Right cardiac atrium (tissue), 5 donors: ENCODE measurements at places on chromosomes 1 and 21. TPM values are rescaled to one million over a fixed set of nuclear protein-coding genes. Genes with fewer than 3 reads are reported as not detected.

RHBDL2 gene
- total RNA-seq = not detected

HSPB7 gene
- total RNA-seq = 3,018 TPM

FAM163A gene
- total RNA-seq = not detected

METTL25B gene
- 17.7 TPM for total RNA-seq

GBP6 gene
- 0.23 TPM for total RNA-seq

TMEM9 gene
- 45.3 TPM for total RNA-seq

KCND3 gene
- total RNA-seq = 25.6 TPM

BARHL2 gene
- not detected for total RNA-seq

KRTAP6-3 gene
- not detected for total RNA-seq

TTC39A gene
- 11.6 TPM for total RNA-seq

CD34 gene
- 127 TPM for total RNA-seq

FAM72D gene
- 0.17 TPM for total RNA-seq

RGS8 gene
- total RNA-seq = not detected

OR2T5 gene
- total RNA-seq = not detected

LTN1 gene
- 19.8 TPM for total RNA-seq

- no peak for DNase-seq
Measured at GRCh38 chr1:41408691-41409090, 47.5 kb downstream of the FOXO6 start.

DNA sequence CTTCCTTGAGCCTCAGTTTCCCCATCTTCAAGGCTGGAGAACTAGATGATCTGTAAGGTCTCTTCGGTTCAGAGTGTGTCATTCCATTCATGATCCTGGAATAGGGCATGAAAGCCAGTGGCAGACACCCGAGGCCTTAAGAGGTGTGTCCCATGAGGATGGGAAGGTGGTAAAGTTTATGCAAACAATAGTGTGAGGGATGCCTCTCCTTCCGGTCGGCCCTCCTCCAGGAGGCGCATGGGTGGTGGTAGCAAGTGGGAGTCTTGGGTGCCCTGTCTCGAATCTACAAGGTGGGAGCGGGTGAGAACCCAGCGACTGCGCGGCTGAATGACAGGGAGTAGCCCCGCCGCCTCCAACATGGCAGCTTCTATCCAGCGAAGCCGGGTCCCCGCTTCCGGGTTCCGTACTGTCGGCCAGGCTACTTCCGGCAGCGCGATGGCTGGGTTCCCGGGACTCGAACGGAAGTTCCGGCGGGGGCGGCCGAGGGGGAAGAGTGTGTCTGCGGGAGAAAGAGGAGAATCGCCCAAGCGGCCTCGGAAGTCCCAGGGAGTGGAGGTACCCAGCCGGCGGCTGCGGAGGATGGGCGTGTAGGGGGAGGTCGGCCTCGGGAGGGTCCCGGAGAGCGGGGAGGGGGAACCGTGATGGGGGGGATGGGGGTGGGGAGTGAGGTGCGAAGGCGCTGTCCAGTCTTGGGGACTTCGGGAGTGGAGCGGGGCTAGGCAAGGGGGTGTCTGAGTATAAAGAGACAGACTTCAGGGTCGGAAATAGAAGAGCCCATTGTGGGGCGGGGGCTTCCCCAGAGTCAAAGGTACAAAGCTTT, at the start of gene LYPLA2:
Gene LYPLA2 (plus strand): TSS at position 450 of the 820 bp plus-strand sequence. CDS start 1,538 bp downstream, outside the sequence.
- DNase-seq = peak; percentile 98

DNA sequence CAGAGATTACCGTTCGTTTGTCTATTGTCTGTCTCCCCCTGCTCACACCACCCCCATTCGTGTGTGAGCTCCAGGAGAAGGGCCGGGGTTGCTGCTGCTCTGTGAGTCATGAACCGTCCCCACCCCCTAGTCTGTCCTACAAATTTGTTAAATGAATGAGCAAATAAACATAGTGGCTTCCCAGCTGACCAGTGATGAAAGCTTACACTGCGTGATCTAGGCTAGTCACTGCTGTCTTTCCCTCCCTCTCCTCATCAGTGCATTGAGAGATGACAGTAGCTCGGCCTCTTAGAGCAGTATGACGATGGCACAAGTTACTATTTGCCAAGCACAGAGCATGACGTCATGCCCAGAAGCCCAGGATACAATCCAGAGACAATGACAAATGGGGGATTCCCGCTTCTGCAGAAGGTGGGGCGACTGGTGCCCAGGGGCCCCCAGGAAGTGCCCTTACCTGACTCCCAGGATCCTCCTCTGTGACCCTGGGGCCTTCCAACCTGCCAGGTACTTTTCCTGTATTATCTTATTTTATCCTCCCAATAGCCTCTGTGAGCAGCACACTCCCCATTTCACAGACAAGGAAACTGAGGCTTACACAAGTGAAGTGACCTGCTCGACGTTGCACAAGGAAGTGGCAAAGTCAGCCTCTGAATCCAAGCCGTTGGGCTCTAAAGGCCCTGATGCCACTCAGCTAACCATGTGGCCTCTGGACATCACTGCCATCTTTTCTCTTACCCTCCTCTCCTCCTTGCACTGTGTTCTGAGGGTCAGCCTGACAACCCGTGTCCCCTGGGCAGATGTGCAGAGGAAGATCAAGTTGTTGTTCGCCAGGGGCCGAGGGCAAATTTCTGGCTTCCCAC, 8.6 kb upstream of the EPHA2 start:
- DNase-seq = no peak

DNA sequence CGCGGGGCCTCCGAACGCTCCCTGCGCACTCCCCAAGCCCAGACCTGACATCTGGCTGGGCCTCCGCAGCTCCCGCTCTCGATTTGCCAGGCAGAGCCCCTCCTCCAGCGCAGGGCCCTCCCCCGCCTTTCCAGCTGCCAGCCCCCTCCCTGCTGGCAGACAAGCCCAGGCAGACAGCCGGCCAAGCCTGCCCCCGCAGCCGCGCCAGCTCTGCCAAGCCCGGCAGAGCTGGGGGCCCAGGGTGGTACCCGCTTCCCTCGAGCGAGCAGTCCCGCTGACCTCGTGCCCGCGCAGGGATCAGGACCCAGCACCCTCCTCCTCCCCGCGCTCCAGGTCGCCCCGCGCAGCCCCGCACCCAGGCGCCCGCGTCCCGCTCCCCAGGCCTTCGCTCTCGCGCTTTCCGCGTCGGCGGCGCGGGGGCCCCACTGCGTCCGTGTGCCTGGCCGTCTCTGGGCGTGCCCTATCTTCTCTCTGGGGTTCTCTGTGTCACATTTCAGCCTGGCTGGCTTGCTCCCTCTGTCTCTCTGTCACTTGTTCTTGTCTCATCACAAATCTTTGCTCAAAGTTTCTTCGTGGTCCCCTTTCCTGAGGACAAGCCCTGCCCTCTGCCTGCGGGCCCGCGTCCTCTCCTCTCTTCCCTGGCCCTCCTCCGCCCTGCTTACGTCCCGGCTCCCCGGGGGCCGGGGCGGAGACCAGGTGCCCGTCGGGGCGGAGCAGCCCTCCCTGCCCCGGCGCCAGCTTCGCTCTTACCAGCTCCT, 580 bp downstream of the INKA2 start:
- peak; percentile 82 for DNase-seq

GRCh38 chr1:216731562-216731961, 8.3 kb upstream of the ESRRG start:
- no peak for DNase-seq

GRCh38 chr21:45152265-45152746, 77.9 kb downstream of the ADARB1 start:
- peak; percentile 71 for DNase-seq

DNA sequence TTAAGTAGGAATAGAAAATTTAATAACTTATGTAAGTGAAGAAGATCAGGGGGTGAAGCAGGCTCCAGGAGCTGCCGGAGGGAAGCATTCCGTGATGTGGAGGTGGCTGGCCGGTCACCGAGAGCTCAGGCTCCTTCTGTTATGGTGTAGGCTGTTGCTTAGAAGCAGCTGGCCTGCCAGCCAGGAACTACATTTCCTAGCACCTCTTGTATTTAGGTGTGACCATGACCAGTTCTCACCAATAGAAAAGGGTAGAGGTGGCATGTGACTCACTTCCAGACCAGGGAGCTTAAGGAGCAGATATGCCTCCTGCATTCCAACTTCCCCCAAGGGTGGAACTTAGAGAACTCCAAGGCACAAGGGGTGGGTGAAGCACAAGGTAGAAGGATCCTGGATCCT, 120.7 kb downstream of the ACTL8 start:
- DNase-seq = peak; percentile 65

DNA sequence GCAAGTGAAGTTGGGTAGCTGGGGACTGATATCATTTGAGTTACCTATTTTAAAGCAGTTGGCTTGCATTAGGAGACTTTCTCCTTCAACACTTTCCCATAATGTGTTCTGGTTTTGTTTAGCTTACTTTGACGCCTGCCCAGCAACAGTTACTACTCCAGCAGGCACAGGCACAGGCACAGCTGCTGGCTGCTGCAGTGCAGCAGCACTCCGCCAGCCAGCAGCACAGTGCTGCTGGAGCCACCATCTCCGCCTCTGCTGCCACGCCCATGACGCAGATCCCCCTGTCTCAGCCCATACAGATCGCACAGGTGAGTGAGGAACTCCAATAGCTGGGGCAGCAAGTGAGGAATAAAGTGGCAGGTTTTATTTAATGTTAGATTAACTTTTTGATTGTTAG, 144.3 kb downstream of the CD247 start:
- DNase-seq = no peak

DNA sequence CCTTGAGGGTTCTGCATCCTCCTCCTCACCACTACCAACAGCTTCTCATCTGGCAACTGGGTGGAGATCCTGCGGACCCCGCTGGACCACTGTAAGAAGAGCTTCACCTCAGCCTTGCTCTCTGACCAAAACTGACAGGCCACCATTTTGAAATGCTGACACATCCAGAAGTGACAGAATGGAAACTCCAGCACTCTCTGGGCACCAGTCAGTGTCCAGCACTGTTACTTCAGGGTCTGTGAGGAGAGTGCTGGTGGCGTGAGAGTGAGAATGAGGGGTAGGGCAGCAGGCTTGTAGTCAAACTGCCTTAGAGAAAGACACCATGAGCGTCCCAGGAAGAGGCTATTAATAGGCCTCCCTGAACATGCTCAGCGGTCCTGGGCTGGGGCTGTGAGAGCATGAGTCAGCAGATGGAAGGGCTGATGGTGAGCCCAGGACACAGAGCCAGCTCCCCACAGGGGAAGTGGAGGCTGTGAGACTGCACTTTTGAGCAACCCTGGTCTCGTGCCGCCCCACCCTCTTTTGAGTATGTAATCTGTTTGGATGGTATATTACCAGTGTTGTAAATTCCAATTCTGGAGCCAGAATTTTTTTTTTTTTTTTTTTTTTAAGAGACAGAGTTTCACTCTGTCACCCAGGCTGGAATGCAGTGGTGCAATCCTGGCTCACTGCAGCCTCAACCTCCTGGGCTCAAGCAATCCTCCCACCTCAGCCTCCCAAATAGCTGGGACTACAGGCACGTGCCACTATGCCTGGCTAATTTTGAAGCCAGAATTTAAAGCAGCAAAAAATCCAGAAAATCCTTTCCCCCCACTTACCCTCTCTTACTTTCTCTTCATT, 34.4 kb upstream of the SLC30A1 start:
- peak; percentile 90 for DNase-seq

GRCh38 chr1:84253891-84254290, 47.6 kb upstream of the SAMD13 start:
- DNase-seq = peak; percentile 58

DNA sequence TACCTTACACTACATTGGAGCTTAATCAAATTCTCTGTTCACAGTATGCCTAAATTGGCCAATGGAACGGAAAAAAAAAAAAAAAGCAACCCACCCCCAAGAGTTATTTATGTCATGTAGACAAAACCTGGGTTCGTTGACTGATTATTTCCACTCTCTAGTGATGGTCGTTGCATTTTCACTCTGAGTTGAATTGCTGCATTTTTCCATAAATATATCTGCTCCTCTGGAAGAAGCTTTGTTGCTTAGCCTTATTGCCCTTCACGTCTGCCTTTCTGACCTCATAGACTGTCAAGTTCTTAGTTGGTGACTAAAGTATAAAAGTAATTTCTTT, 90.2 kb upstream of the RUNX1 start:
- no peak for DNase-seq

- no peak for DNase-seq
Measured at GRCh38 chr1:19980314-19980713, 896 bp upstream of the PLA2G2A start.

GRCh38 chr1:180548686-180549317, 10.0 kb upstream of the OVAAL start:
- DNase-seq = no peak

GRCh38 chr21:28393279-28393678, 599.4 kb downstream of the LTN1 start:
- no peak for DNase-seq

GRCh38 chr1:169571450-169571849, 14.8 kb downstream of the F5 start:
- no peak for DNase-seq

DNA sequence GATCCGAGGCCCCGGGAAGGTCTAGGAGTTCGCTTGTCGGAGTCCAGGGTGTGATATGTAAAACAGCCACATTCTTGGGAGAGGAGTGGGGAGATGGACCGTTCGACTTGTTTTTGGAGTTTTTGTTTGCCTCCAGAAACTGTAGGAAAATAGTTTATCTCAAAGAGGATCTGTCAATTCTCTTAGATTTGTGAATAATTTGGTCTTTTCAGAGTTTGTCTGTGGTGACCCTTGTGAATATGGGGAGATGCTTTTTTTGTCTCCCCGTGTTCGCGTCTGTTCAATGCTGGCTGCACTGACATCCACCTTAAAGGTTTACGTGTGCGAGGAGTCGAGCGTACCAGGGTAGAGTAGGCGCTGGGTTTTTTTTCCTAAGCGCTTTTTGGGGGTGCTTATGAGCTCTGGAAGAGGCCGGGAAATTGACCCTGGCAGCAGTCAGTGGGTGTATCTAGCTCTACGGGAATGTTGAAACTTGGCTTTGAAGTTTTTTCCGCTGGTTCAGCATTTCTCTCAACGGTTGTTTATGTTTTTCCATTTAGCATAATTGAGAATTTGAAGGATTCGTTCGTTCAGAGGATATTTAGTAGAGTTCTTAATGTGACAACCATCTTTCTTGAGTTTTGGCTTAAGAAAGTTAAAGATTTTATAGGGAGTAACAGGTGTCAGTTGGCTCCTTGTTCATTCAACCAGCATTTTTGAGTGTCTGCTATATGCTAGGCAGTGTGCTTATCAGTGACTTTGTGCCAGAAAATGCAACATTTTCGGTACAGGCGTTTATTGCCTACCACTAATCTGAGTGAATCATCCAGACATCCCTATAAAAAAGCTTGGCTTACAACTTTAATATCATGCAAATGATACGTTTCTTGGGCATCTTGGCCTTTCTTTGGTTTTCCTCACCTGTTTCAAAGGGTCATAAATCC, 1.2 kb downstream of the SZRD1 start:
- no peak for DNase-seq

GRCh38 chr1:60751306-60751705, 331.1 kb upstream of the NFIA start:
- DNase-seq = no peak

DNA sequence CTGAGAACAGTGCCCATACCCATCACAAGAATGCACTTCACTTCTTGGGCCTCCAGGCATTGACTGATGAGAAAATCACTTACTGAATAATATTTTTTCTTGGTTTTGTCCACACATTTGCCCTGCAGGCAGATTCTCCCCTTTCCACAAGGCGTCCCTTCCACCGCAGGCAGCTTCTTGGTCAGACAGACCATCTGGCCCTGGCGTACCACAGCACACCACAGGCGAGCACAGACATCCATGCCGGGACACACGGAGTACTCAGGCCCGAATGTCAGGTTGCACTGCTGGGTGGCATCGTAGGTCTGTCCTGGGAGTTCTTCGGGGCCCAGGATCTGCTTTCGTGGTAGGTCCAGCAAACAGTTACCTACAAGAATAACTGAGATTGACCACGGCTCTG, 32.5 kb downstream of the ADAMTS5 start:
- no peak for DNase-seq

GRCh38 chr1:232112076-232112475, 485.5 kb downstream of the DISC1 start:
- DNase-seq = no peak

GRCh38 chr1:115233598-115233997, 104.5 kb downstream of the NGF start:
- DNase-seq = no peak
